ENCODE measurements at places on chromosomes 2 and 18. TPM values are rescaled to one million over a fixed set of nuclear protein-coding genes. Genes with fewer than 3 reads are reported as not detected.

DNA sequence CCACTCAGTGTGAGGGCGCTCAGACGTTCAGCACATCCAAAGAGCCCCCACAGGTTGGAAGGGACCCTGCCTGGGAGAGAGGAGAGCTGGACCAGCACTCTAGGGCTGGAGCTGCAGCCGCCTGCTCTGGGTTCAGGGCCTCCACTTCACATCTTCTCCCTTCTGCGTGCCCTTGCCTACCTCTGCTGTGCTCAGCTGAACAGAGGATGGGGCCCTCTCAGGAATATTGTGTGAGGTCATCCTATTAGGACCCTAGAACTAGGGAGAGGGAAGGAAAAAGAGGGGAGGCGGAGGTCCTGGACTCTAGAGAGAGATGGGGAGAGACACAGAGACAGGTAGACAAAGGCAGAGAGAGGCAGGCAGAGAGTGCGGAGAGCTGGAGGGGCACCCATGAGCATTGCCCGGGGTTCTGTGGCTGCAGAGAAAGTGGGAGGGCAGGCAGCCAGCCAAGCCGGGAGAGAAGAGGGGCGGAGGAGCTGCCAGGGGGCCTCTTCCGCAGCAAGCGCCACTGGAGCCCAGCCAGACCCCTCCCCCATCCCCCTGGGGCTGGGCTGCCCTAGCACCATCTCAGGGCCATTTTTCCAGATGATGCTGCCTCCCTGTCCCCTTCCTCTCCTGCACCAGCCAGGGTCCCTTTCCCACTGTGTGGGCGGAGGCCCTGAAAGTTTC is 8.3 kb upstream of the TNS1 start:
- no peak for DNase-seq
- H3K4me1 ChIP-seq, result no peaks in the 10 kb centered on the region
- H3K4me3 ChIP-seq, result no peak overlapping the region
- H3K27ac ChIP-seq, result no peak overlapping the region
- H3K27me3 ChIP-seq, result peaks cover 17% of the 10 kb centered on the region

RIT2 gene
- not detected for total RNA-seq

RAPGEF4 gene
- total RNA-seq, result 0.62 TPM

- DNase-seq, result no peak
- no peak overlapping the region for H3K4me3 ChIP-seq
- H3K27ac ChIP-seq, result no peak overlapping the region
- H3K36me3 ChIP-seq, result no peaks in the 10 kb centered on the region
Measured at GRCh38 chr2:19796035-19796695, 105.6 kb downstream of the TTC32 start.

UGT1A3 gene
- not detected for total RNA-seq
